Adipose tissue (tissue), 3 donors: ENCODE measurements at places on chromosomes 11 and 22. TPM values are rescaled to one million over a fixed set of nuclear protein-coding genes. Genes with fewer than 3 reads are reported as not detected.

NPAT gene
- polyA plus RNA-seq, result 2.5 TPM

TTLL12 gene
- polyA plus RNA-seq, result 23.2 TPM

OR51B4 gene
- polyA plus RNA-seq, result not detected

ANGPTL5 gene
- polyA plus RNA-seq, result 2.1 TPM

ACTN3 gene
- 0.03 TPM for polyA plus RNA-seq

SLC5A12 gene
- polyA plus RNA-seq, result not detected

FOLR2 gene
- 38.4 TPM for polyA plus RNA-seq

OR52I2 gene
- not detected for polyA plus RNA-seq

LSP1 gene
- 5.2 TPM for polyA plus RNA-seq

HORMAD2 gene
- polyA plus RNA-seq, result 0.03 TPM

OR52H1 gene
- not detected for polyA plus RNA-seq

PGA5 gene
- 0.13 TPM for polyA plus RNA-seq

A4GALT gene
- polyA plus RNA-seq, result 36.4 TPM

CDC42BPG gene
- polyA plus RNA-seq, result 9.7 TPM

TBX10 gene
- polyA plus RNA-seq, result not detected

SLC22A12 gene
- polyA plus RNA-seq, result not detected

PDE2A gene
- polyA plus RNA-seq, result 84.8 TPM

DDX25 gene
- polyA plus RNA-seq, result 0.06 TPM
